Activated effector memory CD4-positive, alpha-beta T cell treated with anti-CD3 and anti-CD28 coated beads, Interleukin-2, amount 50 U/mL, for 16 hours (primary cell): ENCODE measurements at places on chromosomes 7 and 10.
A peak's percentile ranks its signal among the peaks of the same experiment; 100 is the strongest.

DNA sequence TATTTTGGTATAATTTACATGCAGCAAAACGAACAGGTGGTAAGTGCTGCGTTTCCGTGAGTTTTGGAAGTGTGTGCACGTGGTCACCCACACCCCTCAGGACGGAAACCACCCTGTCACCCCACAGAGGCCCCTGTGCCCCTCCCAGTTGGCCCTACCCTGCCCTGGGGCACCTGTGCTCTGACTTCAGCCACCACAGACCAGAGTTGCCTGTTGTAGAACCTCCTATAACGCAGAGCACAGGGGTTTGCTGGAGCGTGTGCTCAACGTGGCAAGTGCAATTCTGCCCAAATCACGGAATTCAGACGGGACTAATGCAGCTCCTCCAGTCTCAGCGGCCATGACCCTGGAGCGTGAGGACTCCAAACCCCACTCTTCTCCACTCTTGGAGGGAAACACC, 9.6 kb upstream of the CFAP46 start:
- no peak for DNase-seq

DNA sequence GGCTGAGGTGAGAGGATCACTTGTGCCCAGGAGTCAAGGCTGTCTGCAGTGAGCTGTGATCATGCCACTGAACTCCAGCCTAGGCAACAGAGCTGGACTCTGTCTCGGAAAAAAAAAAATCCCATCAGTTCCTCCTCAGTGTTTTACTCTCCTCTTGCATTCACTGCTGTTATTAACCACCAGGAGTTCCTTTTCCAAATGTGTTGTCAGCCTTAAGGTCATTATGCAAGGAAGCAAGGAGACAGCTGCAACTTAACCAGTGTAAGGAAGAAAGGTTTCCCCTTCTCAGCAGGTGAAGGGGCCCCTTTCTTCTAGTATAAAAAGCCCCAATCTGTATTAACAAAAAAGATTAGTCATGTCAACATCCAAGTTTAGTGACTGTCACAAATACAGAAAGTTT, 86.6 kb upstream of the LEP start:
- DNase-seq, result no peak

GRCh38 chr7:50665403-50666123, 100.4 kb upstream of the DDC start:
- no peak for DNase-seq

DNA sequence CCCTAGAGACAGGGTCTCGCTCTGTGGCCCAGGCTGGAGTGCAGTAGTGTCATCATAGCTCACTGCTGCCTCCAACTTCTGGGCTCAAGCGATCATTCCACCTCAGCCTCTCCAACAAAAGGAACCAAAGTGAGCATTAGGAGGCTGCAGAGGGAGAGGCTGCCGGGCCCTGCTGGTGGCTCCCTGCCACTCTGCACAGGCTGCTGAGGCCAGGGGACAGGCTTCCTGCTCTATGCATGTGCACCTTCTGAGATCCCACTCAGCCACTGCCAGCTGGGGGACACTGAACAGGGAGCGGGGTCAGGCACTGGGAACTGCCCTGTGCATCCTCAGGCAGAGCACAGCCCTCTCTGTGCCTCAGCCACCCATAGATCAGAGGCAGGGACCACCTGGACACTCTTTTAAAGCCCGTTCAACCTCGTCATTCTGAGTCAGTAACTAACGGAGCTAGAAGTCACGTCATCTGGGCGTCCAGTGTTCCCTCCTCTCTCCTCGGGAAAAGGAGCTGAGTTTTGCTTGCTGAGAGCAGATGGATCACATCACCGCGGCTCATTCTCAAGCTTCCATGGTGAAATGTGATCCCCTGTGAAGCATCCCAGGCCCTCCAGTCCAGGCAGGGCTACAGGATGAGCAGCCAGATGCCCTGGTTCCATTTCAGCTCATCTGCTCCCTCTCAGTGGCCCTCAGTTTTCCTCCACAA, 109.6 kb downstream of the MYL10 start:
- no peak for DNase-seq

GRCh38 chr7:96285579-96285978, 36.3 kb downstream of the SLC25A13 start:
- DNase-seq, result no peak

- no peak for DNase-seq
Measured at GRCh38 chr7:110507369-110507768, 583.6 kb upstream of the LRRN3 start.

GRCh38 chr7:69105092-69105491, 493.2 kb upstream of the AUTS2 start:
- DNase-seq, result no peak

DNA sequence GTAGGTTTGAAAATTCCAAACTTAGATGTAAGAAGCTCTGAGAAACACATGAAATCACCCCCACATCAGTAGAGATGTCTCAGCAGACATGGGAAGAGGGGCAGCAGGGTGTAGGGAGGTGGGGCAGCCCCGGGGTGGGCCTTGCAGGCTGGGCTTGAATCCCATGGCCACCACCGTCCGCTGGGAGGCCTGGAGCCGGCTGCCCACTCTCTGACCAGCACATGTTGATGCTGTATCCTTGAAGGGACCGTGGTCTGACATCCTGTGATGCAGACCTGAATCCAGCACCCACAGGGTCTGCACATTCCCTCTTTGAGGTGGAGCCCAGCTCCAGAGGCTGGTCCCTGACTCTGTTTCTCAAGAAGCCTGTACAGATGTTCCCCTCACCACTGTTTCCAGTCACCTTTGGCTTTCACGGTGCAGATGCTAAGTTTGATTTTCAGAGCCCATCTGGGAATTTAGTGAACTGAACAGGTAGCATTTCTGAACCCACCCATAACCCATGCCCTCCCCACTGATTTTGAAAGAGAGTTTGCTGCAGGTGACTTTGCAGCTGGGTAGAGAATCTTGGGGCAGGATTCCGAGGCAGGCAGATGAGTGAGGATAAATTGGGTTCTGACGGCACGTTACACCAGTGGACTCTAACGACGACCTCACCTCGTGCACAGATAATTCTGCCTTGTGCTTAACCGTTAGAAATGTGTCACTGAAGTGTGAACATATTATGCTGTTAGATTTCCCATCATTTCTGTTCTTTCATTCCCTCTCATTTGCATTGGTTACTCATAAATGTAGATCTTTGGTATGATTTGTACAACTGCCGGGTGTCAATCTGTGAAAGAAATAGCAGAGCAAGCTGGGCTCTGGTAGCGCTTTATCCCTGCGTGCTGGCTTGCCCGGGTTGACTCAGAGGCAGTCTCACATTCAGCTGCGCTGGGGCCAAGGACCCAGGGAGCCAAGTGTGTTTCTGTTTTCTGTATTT, 45.7 kb downstream of the IKZF1 start:
- peak; percentile 92 for DNase-seq
